ENCODE measurements at places on chromosomes 2 and 18. TPM values are rescaled to one million over a fixed set of nuclear protein-coding genes. Genes with fewer than 3 reads are reported as not detected.

GRCh38 chr2:75287624-75288316 lies 88.5 kb upstream of the TACR1 start:
- DNase-seq: no peak

DNA sequence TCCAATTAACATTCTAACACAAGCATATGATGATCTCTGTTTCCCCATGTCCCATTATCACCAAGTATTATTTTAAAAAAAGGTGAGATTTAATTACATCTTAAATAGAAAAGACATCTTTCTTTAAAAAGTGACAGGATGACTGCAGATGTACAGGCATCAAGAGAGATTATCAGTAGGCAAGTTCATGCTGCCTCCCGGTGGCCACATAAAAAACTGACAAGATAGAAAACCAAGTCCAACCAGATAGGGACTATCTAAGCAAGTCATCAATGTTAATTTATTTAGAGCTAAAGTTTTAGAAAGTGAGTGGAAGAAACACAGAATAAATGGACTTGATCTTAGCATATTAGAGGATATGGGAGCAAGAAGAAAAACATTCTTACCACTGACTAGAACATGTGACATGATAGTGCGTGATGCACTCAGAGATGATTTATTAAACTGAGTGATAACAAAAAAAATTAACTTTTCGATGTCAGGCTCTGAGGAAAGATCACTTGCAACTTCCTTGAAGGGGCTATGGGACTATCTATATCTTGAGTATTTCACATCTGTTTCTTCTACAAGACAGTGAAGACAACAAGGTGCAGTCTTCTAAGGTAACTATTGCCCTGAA lies 5.4 kb upstream of the TDRD15 start:
- no peak for DNase-seq

DNA sequence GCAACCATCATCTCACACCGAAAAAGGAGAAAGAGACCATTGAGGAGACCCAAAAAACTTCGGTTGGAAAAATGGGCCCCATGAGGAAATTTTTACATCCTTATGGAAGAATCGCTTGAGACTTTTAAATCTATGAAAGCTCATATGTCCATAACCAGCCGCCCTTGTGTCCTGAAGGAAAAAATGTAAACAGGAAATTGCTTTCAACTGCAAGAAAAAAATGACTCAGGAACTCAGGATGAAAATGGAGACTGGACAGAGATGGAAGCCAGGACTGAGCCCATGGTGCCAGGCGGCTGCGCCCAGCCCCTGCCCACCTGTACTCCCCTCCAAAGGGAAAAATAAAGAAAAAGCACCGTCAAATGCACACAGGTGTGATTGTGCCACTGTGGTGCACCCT lies 81.5 kb upstream of the SLC66A3 start:
- peak; percentile 18 for DNase-seq

DNA sequence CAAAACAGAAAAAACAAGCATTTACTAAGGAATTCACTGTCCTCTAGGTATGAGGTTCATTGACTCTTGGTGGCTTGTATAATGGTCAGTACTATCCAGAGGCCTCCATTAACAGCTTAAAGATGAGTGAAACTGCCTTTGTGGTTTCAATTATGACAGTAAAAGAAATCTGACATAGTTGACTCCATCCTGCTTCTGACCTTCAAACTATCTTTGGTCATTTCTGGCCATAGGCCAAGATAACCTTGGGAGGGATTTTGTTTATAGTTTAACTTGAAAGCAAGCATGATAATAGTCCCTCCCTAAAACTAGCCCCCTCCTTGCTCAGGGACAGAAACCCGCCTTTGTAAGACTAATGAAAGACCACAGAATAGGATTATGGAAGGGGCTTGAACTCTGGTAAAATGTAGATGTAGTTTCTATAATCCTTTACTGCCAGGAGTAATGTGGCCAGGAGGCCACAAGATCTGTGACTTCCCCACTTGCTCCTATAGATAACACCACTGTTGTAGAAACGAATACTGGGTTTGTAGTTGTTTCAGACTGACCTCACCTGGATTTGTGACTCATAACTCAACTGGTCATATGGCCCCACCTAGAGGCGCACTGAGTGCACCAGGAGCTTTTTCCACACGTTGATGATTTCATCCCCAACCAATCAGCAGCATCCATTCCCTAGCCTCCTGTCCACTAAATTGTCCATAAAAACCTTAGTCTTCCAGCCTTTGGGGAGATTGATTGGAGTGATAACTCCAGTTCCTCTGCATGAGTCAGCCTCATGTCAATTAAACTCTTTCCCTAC lies 8.6 kb upstream of the PLEKHM3 start:
- DNase-seq: peak; percentile 54

GRCh38 chr18:3345885-3346284 lies 84.0 kb downstream of the MYL12B start:
- DNase-seq: no peak

- no peak for DNase-seq
Measured at GRCh38 chr2:45634223-45634622, 17.3 kb upstream of the PRKCE start.

DNA sequence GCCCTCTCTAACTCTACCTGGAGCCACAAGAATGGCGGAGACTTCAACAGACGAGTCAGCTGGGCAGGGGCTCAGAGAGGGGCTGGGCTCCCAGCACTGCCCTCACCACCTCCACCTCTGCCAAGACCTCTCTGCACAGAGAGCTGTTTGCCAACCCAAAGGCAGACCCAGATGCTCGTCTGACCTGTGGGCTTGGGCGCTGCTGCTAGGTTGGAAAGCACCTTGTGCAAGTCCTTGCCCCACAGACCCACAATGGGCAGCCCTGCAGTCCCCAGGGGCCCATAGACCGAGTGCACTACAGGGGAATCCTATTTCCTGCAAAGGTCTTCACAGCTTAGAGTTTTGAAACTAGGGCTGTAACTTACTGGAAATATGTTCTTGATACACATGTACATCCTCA lies 13.3 kb downstream of the ACKR3 start:
- no peak for DNase-seq

GRCh38 chr2:170929686-170930050 lies 615 bp downstream of the GORASP2 start:
- DNase-seq: peak; percentile 32

DNA sequence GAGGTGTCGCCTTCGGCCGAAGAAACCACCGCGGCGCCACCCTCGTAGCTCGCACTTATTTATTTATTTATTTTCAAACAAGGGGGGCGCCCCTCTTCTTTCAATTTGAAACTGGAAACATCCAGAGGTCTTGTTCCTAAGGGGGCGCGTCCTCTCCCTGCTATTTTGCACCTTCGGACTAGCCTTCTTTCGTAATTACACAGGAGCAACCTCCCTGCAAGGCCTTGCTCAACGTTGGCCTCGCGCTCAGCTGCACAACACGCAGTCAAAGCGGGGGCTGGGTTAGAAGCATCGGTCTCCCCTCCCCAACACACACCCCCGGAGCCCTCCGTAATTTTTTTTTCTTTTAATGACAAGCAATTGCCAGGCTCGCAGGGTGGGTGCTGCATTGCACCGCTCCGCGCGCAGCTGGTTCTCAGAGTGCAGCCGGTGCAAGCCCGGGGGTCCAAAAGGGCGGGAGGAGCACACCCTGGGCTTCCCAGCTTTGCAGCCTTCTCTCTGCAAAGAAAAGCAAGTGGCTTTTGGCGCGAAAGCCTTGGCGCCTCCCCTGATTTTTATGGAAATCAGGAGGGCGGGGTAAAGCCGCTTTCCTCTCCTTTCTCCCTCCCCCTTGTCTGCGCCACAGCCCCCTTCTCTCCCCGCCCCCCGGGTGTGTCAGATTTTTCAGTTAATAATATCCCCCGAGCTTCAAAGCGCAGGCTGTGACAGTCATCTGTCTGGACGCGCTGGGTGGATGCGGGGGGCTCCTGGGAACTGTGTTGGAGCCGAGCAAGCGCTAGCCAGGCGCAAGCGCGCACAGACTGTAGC lies at the start of gene MYCN:
TSS of gene MYCN (plus strand) at position 697 of the 807 bp plus-strand sequence. CDS start 1,515 bp downstream, outside the sequence.
- peak; percentile 28 for DNase-seq

DNA sequence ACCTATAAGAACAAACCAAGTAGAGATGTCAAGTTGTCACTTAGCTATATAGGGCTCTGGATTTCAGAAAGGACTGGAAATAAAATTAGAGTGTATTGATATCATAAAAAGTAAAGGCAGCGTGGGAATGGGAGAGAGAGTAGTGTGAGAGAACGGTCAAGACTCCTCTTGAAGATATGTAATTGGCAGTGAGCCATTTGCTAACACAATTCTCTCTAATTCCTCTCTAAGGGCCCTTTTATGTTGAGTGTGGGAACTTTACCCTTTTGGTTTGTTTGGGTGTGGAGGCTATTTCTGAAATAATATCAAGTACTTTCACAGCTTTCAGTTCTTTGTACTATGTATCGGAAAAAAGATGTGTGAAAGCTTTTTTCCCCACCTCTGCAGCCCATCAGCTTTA lies 196.8 kb downstream of the LRRTM4 start:
- DNase-seq: no peak

DNA sequence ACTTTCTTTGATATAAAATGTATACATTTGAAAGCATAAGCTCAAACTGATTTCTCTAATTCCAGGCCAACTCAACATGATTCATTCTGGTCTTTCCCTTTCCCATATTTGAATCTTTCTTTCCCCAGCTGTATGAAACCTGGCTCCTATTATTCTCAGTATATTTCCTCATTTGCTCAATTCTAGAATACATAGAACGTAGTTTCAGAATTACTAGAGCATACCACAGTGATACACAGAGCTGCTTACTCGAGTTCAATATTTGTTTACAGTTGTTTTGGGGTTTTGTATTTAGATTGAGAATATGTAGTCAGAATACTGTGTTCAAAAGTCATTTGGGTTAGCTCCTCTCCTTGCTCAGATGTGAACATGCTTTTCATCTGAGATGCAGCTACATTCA lies 43.0 kb downstream of the TNFRSF11A start:
- no peak for DNase-seq

MC5R gene
- total RNA-seq: 0.49 TPM

LOXHD1 gene
- total RNA-seq: not detected

FLACC1 gene
- total RNA-seq: 1.3 TPM

BCL11A gene
- total RNA-seq: not detected
